H4 (cell line): ENCODE measurements at places on chromosomes 3 and 15. TPM values are rescaled to one million over a fixed set of nuclear protein-coding genes. Genes with fewer than 3 reads are reported as not detected.

- no peak for DNase-seq
Measured at GRCh38 chr15:56653107-56653506, 80.2 kb downstream of the ZNF280D start.

DNA sequence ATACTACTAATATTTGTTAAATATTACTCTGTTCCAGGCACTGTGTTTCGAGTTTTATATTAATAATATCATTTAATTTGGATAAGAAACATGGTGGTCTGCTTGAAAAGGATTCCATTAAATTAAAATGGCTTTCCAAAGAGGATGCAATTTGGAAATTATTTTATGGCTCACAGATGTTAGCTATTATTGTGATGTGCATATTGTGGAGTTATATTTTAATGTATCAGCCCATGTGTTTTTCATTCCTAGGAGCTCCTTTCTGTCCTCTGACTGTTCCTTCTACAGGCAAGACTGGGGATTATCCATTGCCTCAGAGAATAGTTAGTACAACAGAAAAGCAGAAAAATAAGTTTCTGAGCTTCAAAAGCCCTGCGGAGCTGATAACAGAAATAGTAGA is 376.7 kb upstream of the PDZRN3 start:
- DNase-seq = no peak

DNA sequence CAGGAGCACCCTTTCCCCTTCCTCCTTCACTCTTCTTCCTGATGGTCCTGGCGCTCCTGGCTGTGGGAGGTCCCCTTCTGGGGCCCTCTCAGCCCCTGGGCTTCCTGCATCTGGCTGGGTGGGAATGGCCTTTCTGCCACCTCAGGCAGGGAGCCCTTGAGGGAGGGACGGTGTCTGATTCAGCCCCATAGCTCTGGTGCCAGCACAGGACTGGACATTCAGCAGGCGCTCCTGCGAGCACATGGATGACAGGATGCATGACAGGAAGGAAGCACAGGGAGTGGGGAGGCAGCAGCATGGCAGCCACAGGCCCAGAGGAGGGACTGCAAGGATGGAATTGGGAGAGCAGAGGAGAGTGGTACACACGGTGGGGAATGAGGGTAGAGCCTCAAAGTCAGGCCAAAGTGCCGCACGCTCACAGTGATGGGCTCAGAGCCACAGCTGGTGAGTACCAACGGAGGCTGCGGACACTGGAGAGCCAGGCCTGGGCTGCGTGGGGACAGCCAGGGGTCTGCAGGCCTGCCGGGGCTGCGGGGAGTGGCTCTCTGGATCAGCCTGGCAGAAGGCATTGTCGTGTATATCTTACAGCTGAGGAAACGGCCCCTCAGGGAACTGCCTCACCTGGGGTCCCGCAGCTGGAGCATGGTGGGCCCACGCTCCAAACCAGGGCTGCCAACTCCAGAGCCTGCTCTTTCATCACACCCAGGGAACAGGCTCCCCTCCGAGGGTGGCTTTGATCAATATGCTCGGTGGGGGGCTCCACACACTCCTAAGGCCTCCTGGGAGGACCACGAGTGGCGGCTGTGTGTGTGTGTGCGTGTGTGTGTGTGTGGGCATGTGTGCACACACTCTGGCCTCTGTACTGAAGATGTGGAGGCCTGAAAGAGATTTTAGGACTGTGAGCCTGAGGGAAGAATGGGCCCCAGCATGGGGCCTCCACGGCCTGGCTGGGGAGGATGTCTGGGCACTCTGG is 51.4 kb upstream of the CTSH start:
- no peak for DNase-seq

DNA sequence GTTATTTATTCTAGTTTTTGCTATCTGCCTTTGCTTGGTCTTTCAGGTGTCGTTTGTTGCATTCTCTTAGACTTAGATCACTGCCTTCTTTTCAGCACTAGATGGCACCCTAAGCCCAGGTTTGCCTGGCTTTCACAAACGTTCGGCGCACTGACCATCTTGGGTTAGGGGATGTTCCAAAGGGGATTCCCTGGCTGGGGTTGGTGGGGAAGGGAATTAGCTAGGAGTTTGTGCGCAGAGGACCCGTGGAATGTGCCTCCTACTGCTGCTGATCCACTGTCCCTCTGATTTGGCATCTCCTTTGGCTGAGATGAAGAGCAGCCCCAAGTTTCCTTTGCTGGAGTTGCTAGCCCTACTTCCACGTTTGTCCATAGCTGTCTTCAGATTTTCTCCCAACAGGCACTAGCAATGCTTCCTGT is 33.9 kb downstream of the PFN2 start:
- DNase-seq = peak; percentile 62

GRCh38 chr3:29822071-29822470 is 541.2 kb downstream of the RBMS3 start:
- no peak for DNase-seq

- DNase-seq = no peak
Measured at GRCh38 chr3:197495059-197495455, 60.7 kb downstream of the BDH1 start.

Gene C3orf80
- 0.15 TPM in 1 of 2 replicates, not detected in the other for total RNA-seq

Gene FYCO1
- 3.7 and 4.3 TPM in 2 replicates for total RNA-seq

Gene EFHB
- total RNA-seq = not detected in 2 replicates
